GM12878 (cell line): ENCODE measurements at places on chromosomes 5 and 9. TPM values are rescaled to one million over a fixed set of nuclear protein-coding genes. Genes with fewer than 3 reads are reported as not detected.

The MVB12B gene
- 0.08 and 0.29 TPM in 2 replicates for total RNA-seq

The CFAP90 gene
- not detected in 2 replicates for total RNA-seq

The CNTFR gene
- total RNA-seq = not detected in 2 replicates

The NTNG2 gene
- 0.11 and 0.51 TPM in 2 replicates for total RNA-seq

The FOXD4L3 gene
- 0.11 TPM in 1 of 2 replicates, not detected in the other for total RNA-seq
